ENCODE measurements at places on chromosomes 6 and 20.

DNA sequence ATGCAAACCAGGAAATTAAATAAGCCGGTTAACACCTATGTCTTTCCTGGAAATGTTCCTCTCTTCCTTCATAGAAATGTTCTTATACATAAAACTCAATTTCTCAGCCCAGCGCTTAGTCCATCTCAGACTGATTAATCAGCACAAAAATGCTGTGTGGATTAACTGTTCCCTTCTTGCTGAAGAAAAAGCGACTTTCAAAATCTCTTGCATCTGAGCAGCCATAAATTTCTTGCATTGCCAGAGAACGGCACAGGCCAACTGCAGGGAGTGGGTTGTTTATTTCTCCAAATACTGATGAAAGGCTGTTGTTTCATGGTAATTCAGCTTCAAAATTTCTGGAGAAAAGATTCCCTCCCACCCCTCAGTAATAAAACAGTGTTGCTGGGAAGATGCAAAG is 517.6 kb downstream of the BTBD3 start:
- H3K36me3 ChIP-seq = no peaks in the 10 kb centered on the region
- H3K27me3 ChIP-seq = no peaks in the 10 kb centered on the region
- H3K27ac ChIP-seq = no peak overlapping the region

- no peak overlapping the region for H3K27ac ChIP-seq
- H3K27me3 ChIP-seq = no peaks in the 10 kb centered on the region
- no peak for DNase-seq
- no peaks in the 10 kb centered on the region for H3K36me3 ChIP-seq
- H3K4me3 ChIP-seq = no peak overlapping the region
- no peaks in the 10 kb centered on the region for H3K4me1 ChIP-seq
These were observed 611.0 kb upstream of the FLRT3 start for GRCh38 chr20:14948416-14948815.

DNA sequence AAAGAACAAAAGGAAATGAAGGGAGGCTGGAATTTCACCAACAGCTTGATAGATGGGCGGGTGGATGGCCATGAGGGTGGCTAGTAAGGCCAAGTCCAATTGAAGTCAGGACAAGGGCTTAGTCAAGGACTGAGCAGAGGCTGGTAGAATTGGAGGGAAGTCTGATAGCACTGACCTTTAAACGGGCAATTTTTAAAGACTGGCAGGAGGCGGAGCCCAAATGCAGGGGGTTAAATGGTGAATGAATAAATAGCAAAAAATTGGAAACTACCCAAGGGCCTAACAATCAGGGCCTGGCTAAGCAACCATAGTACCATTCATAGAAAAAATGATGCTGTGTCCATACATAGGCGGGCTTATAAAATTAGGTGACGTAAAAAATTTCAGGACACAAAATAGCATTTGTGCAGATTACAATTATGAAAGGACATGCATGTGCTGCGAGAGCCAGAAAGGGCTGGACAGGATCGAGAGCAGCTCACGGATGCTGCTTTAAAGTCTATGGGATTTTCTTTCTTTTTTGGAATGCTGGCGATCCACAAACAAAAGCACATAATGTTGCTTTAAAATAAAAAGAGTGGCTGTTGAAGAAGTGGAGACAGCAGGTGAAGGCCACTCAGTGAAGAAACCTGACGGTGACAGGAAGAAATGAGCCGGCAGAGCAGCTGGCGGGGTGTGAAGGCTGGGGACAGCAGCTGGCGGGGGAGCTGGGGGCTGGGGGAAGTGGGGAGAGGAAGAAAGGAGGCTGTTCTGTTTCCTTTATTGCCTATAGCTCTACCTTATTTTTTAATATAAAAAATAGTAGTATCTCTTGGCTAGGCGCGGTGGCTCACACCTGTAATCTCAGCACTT is 42.8 kb upstream of the TAF8 start:
- DNase-seq = no peak
- no peaks in the 10 kb centered on the region for H3K36me3 ChIP-seq
- no peak overlapping the region for H3K27ac ChIP-seq

GRCh38 chr6:131132360-131132759 is 2.9 kb upstream of the AKAP7 start:
- peaks cover 16% of the 10 kb centered on the region for H3K4me1 ChIP-seq
- H3K36me3 ChIP-seq = no peaks in the 10 kb centered on the region
- no peaks in the 10 kb centered on the region for H3K27me3 ChIP-seq
- no peak overlapping the region for H3K4me3 ChIP-seq

GRCh38 chr6:30156262-30156599 is 4.8 kb downstream of the TRIM10 start:
- H3K27me3 ChIP-seq = no peaks in the 10 kb centered on the region
- H3K36me3 ChIP-seq = no peaks in the 10 kb centered on the region
- peaks cover 10% of the 10 kb centered on the region for H3K4me1 ChIP-seq
- DNase-seq = peak; percentile 69

GRCh38 chr6:42226645-42227143 is 9.0 kb upstream of the MRPS10 start:
- no peak for DNase-seq
- no peak overlapping the region for H3K4me3 ChIP-seq
- no peak overlapping the region for H3K27ac ChIP-seq
- H3K4me1 ChIP-seq = no peaks in the 10 kb centered on the region

DNA sequence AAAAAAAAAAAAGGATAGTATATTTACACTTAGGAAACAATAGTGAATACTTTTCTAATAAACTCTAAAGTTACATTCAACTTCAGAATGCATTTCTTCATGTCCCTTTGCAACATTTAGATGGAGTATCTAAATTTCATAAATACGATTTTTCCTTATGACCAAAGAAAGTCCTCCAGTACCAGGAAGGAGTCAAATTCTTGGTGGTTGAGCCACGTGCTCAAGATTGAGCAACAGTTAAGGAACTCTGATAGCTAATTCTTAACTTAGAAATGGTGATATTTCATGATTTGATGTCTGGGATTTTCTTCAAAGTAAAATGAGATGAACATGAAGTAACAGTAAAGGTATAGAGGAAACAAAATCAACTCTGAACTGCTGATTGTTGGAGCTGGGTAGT is 92.7 kb downstream of the SASH1 start:
- H3K4me3 ChIP-seq = no peak overlapping the region
- H3K27me3 ChIP-seq = no peaks in the 10 kb centered on the region
- H3K27ac ChIP-seq = no peak overlapping the region
- DNase-seq = no peak
- no peaks in the 10 kb centered on the region for H3K4me1 ChIP-seq
- H3K36me3 ChIP-seq = no peaks in the 10 kb centered on the region

GRCh38 chr6:142627474-142627873 is 317.5 kb downstream of the HIVEP2 start:
- no peaks in the 10 kb centered on the region for H3K27me3 ChIP-seq
- no peaks in the 10 kb centered on the region for H3K4me1 ChIP-seq
- H3K36me3 ChIP-seq = no peaks in the 10 kb centered on the region
- H3K4me3 ChIP-seq = no peak overlapping the region

GRCh38 chr20:22343612-22344011 is 240.8 kb downstream of the FOXA2 start:
- no peak for DNase-seq
- no peak overlapping the region for H3K4me3 ChIP-seq
- no peaks in the 10 kb centered on the region for H3K36me3 ChIP-seq
- H3K27ac ChIP-seq = no peak overlapping the region
- no peaks in the 10 kb centered on the region for H3K27me3 ChIP-seq

- no peaks in the 10 kb centered on the region for H3K4me1 ChIP-seq
- no peak overlapping the region for H3K4me3 ChIP-seq
- no peaks in the 10 kb centered on the region for H3K36me3 ChIP-seq
- no peaks in the 10 kb centered on the region for H3K27me3 ChIP-seq
- DNase-seq = no peak
These were observed 337.8 kb downstream of the BTBD3 start for GRCh38 chr20:12255461-12255970.

GRCh38 chr6:170536671-170537070 is 16.4 kb downstream of the PSMB1 start:
- no peak overlapping the region for H3K27ac ChIP-seq
- no peak overlapping the region for H3K4me3 ChIP-seq
- peaks cover 94% of the 10 kb centered on the region for H3K36me3 ChIP-seq
- DNase-seq = no peak

GRCh38 chr20:58330687-58331086 is 21.2 kb downstream of the RAB22A start:
- H3K27me3 ChIP-seq = no peaks in the 10 kb centered on the region
- peaks cover 15% of the 10 kb centered on the region for H3K4me1 ChIP-seq
- no peak overlapping the region for H3K4me3 ChIP-seq

- H3K27me3 ChIP-seq = no peaks in the 10 kb centered on the region
- no peak overlapping the region for H3K27ac ChIP-seq
- no peak for DNase-seq
- H3K4me1 ChIP-seq = no peaks in the 10 kb centered on the region
- H3K36me3 ChIP-seq = no peaks in the 10 kb centered on the region
These were observed 20.2 kb upstream of the TTK start for GRCh38 chr6:79984261-79984660.

- no peaks in the 10 kb centered on the region for H3K27me3 ChIP-seq
- no peaks in the 10 kb centered on the region for H3K36me3 ChIP-seq
- H3K4me1 ChIP-seq = peaks cover 9% of the 10 kb centered on the region
- no peak for DNase-seq
- no peak overlapping the region for H3K4me3 ChIP-seq
These were observed 124.7 kb upstream of the TCF21 start for GRCh38 chr6:133764008-133764753.

GRCh38 chr6:5995949-5996713 is 10.6 kb downstream of the NRN1 start:
- no peak for DNase-seq
- H3K4me3 ChIP-seq = peak overlapping the region; percentile 33
- H3K36me3 ChIP-seq = no peaks in the 10 kb centered on the region
- H3K27ac ChIP-seq = peak overlapping the region; percentile 56
- H3K4me1 ChIP-seq = peaks cover 32% of the 10 kb centered on the region
- H3K27me3 ChIP-seq = peaks cover 61% of the 10 kb centered on the region

GRCh38 chr6:155260686-155261085 is 3.1 kb upstream of the CLDN20 start:
- no peak overlapping the region for H3K27ac ChIP-seq
- H3K4me1 ChIP-seq = no peaks in the 10 kb centered on the region
- H3K27me3 ChIP-seq = no peaks in the 10 kb centered on the region
- H3K36me3 ChIP-seq = peaks cover 28% of the 10 kb centered on the region

GRCh38 chr6:127946388-127946787 is 45.5 kb upstream of the THEMIS start:
- H3K27ac ChIP-seq = no peak overlapping the region
- no peaks in the 10 kb centered on the region for H3K4me1 ChIP-seq
- no peak overlapping the region for H3K4me3 ChIP-seq

- no peak for DNase-seq
- no peak overlapping the region for H3K27ac ChIP-seq
- no peaks in the 10 kb centered on the region for H3K36me3 ChIP-seq
- peaks cover 36% of the 10 kb centered on the region for H3K4me1 ChIP-seq
These were observed 89.4 kb upstream of the SIRPA start for GRCh38 chr20:1805816-1806215.

- H3K27ac ChIP-seq = no peak overlapping the region
- H3K27me3 ChIP-seq = no peaks in the 10 kb centered on the region
- peaks cover 11% of the 10 kb centered on the region for H3K36me3 ChIP-seq
- H3K4me3 ChIP-seq = no peak overlapping the region
These were observed 110.3 kb downstream of the CHD6 start for GRCh38 chr20:41507851-41508250.

- no peak overlapping the region for H3K4me3 ChIP-seq
- no peaks in the 10 kb centered on the region for H3K4me1 ChIP-seq
- no peaks in the 10 kb centered on the region for H3K27me3 ChIP-seq
- no peak overlapping the region for H3K27ac ChIP-seq
These were observed 18.9 kb downstream of the TTBK1 start for GRCh38 chr6:43262000-43262779.

GRCh38 chr6:139640921-139641320 is 266.5 kb upstream of the CITED2 start:
- no peak overlapping the region for H3K4me3 ChIP-seq
- H3K36me3 ChIP-seq = no peaks in the 10 kb centered on the region
- no peaks in the 10 kb centered on the region for H3K27me3 ChIP-seq
- no peak for DNase-seq
- H3K4me1 ChIP-seq = peaks cover 20% of the 10 kb centered on the region

Data from right atrium auricular region (tissue), 2 donors.